ENCODE measurements at places on chromosomes 3 and 15.

DNA sequence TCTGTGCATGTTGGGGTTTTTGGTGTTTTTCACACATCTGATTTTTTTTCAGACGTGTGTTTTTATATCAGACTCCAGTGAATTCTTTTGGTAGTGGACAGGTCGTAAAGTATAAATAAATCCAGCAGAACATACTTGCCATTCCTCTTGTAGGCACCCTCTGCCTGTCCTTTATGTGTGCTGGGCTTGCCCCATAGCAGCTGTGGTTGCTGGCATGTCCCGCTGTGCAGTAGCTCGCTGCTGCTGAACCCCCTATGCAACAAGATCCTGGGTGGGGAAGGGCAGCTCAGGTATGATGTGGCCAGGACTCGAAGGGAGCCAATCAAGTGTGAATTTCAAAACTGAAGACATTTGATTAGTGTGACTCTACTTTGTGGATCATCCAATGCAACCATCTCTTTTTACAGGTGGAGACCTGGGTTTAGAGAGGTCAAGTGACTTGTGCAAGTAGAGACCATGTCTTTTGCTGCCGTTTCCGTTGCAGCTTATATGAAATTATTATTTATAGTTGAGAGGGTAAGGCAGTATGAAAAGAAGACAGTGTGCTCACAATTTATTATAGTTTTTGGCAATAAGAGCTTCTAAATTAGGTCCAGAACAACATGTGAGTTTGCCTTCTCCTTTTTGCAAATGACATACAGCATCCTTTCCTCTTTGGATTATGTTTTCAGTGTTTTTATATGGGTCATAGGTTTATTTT lies 350.8 kb upstream of the C2CD4B start:
- no peak for DNase-seq

GRCh38 chr3:69178082-69178481 lies 55.7 kb upstream of the LMOD3 start:
- no peak for DNase-seq

DNA sequence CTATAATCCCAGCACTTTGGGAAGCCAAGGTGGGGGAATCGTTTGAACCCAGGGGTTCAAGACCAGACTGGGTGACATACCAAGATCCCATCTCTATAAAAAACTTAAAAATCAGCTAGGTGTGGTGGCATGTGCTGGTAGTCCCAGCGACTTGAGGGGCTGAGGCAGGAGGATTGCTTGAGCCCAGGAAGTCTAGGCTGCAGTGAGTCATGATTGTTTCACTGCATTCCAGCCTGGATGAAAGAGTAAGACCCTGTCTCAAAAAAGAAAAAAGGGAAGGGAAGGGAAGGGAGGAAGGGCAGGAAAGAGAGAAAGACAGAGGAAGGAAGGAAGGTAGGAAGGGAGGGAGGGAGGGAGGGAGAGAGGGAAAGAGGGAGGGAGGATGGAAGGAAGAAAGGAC lies 133.7 kb upstream of the LRRN1 start:
- DNase-seq: no peak

DNA sequence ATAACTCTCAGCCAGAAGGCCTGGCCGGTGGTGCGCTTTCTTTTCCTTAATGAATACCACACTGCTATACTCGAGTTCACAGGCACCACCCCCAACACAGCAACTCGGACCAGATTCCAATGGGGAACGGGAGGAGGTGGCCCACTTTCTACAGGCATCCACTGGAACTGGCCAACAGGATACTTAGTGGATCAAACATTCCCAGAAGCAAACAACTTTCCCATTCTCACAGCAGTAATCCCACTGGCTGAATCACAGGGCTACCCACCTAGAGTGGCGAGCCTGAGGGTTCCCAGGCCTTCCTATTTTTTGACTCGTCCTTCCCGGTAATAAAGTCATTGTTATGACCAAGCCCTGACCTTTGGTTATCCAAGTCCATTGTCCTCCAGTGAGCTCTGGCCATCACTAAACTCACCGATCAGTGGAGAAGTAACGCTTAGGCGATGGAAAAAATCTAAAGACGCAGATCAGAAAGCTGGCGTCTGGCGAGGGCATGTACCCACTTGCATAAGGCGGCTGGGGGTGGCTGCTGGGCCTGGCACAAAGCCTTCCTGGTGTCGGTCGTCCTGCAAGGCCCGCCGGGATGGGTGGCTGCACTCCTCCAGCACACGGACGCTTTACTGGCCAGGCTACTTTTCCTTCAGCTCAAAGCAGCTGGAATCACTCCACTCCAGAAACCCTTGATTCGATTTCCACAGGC lies 1.2 kb downstream of the EOGT start:
- no peak for DNase-seq

DNA sequence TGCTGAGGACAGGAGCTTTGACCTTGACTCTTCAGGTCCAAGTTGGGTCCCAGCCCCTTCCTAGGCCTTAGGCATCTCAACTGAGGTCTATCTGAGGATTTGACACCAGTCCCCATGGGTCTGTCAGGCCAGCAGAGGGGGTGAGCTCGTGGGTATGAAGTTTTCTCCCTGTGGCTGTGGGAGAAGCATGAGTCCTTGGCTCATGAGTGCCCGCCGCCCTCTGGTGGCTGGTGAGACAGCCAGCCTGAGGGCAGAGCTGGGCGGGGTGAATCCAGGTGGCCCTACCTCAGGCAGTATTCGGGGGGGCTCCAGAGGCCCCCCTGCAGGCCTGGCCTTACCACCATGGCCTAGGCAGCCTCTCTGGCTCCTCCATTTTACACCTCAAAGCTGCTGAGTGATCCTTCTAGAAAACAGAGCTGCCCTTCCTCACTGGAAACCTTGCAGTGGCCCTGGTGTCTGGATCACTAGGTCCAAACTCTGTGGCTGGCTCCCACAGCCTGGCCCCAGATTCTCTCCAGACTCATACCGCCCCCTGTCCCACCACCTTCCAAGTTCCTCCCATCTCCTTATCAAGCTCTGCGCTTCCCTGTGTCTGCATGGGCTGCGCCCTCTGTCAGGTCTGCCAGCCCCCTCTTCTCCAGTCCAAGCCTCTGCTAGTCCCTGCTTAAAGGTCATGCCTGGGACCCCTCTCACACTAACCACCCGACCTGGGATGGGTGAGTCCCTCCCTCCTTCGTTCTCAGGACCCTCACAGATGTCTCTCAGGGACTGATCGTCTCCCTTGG lies 16.1 kb downstream of the SH2D7 start:
- DNase-seq: peak; percentile 81

DNA sequence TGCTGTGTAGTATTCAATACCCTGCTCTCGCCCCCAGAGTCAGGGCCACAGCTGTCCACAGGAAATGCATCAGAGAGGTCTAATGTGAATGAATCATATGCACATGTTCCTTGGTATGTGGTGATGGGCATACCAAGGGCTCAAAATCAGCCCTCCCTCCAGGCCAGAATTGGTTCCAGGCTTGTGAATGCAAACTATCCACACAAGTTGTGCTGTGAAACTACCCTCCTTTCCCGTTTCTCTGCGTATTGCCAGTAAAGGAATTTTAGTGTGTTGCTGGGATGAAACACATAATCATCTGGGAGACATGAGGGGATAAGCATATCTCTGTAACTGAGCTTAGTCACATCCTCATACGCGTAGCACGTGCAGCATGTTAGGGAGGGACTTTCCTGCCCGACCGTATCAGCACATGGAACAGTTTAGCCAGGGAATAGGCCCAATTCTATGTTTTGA lies 9.2 kb upstream of the MME start:
- no peak for DNase-seq

GRCh38 chr3:181250714-181251113 lies 261.2 kb upstream of the DNAJC19 start:
- DNase-seq: no peak

DNA sequence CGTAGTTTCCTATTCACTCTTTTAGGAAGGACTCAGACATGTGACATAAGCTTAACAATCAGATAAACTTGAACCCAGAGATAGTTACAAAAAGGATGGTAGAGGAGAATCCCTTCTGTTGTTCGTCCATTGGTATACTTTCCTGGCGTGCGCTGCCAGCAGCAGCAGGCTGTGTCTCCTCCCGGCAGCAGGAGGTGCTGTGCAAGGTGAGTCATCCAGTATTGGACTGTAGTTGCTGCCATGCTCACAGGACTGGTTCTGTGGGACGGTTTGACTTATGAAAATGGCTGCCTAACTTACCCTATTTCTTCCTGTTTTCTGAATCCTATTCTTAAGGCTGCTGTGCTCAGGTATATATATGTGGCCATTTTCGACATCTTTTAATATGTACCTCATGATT lies 253.4 kb upstream of the LRRC3B start:
- DNase-seq: no peak

- no peak for DNase-seq
Observed at GRCh38 chr3:193909387-193909786, 226.6 kb upstream of the HES1 start.

DNA sequence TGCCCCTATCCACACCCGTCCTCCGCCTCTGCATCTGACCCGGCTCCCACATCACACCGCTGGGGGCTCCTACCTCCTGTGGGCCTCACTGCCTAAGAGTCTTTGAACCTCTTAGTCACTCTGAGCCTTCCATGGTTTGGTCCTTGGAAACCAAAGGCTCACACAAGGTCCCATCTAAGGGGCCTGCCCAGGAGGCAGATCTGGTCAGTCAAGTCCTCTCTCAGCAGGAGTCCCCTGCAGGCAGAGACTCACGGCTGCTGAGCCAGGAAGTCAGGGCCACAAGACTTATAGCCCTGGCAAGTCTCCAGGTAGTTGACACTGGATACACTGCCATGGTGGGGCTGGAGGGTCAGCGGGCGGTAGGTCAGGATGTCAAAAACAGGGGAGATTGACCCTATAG lies 31.2 kb upstream of the ALDH1L1 start:
- no peak for DNase-seq

DNA sequence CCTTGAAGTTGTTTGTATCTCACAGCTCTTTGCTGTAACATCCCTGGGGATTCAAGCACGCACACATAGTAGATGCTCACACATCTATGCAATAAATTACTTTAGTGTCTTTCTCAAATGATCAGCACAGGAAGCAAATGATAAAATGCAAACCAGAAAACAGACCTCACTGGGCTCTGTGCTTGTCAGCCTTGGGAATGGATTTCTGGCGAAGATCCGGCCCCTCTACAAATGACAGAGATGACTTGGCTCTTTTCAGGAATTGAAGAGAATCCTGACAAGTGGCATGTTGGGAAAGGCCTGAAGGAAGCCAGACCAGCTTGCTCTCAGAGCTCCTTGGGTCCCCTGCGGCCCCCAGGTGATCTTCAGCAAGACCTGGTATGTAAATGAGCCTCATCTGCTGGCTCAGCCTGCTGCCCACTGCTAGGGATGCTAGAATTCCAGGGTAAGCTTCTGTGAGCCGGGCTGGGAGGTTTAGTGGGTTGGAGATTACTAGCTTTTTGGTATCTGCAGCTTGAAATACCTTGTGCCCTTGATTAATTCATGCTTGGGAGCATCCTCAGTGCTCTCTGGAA lies 54.1 kb downstream of the LPP start:
- no peak for DNase-seq
